Stimulated activated CD4-positive, alpha-beta T cell treated with anti-CD3 and anti-CD28 coated beads, TNF-alpha, amount 100 ng/mL, for 4 hours (primary cell): ENCODE measurements at places on chromosomes 2 and 18.

DNA sequence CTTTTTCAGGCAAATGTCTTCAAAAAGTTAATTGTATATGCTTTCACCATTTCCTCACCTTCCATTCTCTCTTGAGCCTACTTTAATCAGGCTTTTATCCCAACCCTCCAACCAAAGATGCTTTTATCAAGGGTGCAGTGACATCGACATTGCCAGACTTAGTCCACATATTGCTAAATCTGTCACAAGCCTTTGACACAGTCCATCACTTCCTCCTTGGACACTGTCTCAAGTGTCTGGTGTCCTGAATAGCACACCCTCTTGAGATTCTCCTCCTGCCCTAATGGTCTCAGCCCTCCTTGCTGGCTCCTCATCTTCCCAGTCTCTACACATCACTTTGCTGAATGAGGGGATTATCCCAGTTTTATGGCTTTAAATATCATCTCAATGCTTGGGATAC, 147.5 kb upstream of the SLC39A10 start:
- no peak for DNase-seq

- DNase-seq: no peak
Observed at GRCh38 chr2:65161551-65162100, 31.7 kb upstream of the RAB1A start.

DNA sequence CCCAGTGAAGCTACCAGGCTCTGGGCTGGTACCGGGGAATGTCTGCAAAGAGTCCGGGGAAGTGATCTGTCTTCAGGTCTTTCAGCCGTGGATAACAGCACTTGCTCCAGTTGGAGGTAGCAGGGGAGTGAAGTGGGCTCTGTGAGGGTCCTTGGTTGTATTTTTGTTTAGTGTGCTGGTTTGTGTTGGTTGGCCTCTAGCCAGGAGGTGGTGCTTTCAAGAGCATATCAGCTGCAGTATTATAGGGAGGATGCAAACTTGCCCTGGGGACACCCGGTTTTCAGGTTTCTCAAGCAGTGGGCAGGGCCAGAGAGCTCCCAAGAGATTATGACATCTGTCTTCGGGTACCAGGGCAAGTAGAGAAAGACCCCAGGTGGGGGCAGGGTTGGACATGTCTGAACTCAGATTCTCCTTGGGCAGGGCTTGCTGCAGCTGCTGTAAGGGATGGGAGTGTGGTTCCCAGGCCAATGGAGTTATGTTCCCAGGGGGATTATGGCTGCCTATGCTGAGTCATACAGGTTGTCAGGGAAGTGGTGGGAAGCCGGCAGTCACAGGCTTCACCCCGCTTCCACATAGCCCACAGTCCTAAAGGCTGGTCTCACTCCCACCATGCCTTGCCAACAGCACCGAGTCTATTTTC, 34.4 kb downstream of the ACAA2 start:
- DNase-seq: no peak

DNA sequence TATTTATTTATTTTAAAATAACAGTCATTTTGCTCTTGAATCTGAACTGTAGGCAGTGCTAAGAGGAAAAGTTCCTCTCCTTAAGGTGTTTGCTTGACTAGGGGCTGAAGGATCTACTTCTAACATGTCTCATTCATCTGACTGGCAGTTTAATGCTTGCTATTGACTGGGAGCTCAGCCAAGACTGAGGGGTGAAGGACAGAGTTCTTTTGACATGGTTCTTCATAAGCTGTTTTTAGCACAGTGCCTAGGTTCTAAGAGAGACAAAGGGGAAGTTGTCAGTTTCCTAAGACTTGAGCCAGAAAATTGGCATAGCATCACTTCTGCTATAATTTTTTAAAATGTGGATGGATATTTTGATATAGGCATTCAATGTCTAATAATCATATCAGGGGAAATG, 73.0 kb downstream of the COMMD1 start:
- DNase-seq: no peak
